Adrenal gland (tissue), 19 donors: ENCODE measurements at places on chromosomes 3 and 15. TPM values are rescaled to one million over a fixed set of nuclear protein-coding genes. Genes with fewer than 3 reads are reported as not detected.

- no peak for DNase-seq
- peaks cover 12% of the 10 kb centered on the region for H3K4me1 ChIP-seq
- H3K4me3 ChIP-seq: no peak overlapping the region
- no peaks in the 10 kb centered on the region for H3K36me3 ChIP-seq
- H3K27ac ChIP-seq: no peak overlapping the region
Measured at GRCh38 chr15:69076756-69077155, 62.3 kb downstream of the NOX5 start.

DNA sequence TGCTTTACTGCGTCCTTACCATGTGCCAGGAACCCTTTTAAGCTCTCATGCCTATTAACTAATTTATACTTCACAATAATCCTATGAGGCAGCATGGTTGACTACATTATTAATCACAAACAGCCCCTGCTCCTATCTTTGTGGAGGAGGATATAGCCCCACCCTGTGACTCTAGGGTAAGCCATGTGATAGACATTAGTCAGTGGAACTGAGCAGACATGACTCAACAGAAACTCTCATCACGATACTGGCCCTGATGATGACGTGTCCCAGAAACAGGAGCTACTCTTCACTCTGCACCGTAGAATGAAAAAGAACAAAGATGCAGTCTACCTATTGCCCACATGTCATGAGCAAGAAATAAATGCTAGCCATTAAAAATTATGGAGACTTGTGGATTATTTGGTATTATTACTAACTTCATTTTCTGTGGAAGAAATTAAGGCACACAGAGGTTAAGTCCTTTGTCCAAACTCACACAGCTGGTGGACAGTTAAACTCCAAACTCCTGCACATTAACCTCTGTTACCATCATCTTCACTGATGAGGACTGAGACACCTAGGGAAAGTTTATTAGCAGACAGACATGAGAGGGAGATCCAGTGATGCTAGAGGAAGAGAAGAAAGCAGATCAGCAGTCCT, 51.2 kb downstream of the CFAP20DC start:
- no peaks in the 10 kb centered on the region for H3K27me3 ChIP-seq
- DNase-seq: peak; percentile 63
- peaks cover 11% of the 10 kb centered on the region for H3K4me1 ChIP-seq

DNA sequence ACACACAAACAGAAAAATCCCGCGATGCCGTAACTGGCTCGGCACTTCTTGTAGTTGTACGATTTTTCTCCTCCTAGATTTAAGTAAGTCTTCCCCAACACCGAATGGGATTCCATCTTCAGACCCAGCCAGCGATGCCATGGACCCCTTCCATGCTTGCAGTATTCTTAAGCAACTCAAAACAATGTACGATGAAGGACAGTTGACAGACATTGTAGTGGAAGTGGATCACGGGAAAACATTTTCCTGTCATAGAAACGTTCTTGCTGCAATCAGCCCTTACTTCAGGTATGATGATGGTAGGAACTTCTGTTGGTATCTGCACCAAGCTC, 763 bp downstream of the KBTBD8 start:
- H3K27ac ChIP-seq: peak overlapping the region; percentile 40
- peak overlapping the region; percentile 5 for H3K4me3 ChIP-seq
- no peak for DNase-seq
- H3K4me1 ChIP-seq: peaks cover 9% of the 10 kb centered on the region

DNA sequence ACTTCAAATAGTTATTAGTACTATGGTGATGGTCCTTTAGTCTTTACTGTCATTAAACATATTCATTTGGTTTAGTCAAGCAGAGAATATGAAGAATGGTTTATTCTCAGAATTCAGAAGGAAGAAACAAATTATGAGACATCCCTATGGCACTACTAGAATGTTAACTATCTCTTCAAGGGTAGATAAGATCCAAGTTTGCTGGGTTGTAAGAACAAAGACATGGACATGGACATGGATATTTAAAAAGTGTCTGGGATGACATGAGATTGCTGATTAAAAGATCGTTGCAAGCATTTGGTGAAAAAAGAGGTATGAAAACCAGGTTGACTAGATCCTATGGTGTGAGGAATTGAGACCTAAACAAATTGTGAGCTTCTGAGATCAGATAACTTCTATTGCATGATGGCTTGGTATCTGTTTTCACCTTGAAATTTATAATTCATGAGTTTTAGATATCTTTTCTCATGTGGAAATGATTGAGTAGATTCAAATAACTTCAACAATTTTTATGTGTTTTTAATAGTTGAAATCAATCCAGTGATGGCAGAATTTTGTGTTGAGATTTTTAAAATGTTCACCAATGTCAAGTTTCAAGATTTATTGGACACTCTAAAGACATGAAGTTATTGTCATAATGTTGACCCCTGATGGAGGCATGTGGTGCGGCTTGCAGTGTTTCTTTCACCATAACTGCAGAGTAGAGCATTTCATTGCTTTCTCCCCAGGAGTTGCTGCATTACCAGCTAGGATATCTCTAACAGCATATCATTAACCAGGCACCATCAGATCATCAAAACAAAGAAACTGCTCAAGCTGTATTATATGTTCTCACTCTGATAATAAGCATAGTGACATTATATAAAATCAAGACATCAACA, 72.6 kb downstream of the NAALADL2 start:
- H3K36me3 ChIP-seq: no peaks in the 10 kb centered on the region
- no peak overlapping the region for H3K27ac ChIP-seq
- H3K27me3 ChIP-seq: no peaks in the 10 kb centered on the region
- DNase-seq: no peak
- H3K4me3 ChIP-seq: no peak overlapping the region

- no peaks in the 10 kb centered on the region for H3K27me3 ChIP-seq
- no peak overlapping the region for H3K27ac ChIP-seq
- no peak overlapping the region for H3K4me3 ChIP-seq
- DNase-seq: no peak
- H3K36me3 ChIP-seq: no peaks in the 10 kb centered on the region
Measured at GRCh38 chr3:74722211-74722610, 107.8 kb upstream of the CNTN3 start.

DNA sequence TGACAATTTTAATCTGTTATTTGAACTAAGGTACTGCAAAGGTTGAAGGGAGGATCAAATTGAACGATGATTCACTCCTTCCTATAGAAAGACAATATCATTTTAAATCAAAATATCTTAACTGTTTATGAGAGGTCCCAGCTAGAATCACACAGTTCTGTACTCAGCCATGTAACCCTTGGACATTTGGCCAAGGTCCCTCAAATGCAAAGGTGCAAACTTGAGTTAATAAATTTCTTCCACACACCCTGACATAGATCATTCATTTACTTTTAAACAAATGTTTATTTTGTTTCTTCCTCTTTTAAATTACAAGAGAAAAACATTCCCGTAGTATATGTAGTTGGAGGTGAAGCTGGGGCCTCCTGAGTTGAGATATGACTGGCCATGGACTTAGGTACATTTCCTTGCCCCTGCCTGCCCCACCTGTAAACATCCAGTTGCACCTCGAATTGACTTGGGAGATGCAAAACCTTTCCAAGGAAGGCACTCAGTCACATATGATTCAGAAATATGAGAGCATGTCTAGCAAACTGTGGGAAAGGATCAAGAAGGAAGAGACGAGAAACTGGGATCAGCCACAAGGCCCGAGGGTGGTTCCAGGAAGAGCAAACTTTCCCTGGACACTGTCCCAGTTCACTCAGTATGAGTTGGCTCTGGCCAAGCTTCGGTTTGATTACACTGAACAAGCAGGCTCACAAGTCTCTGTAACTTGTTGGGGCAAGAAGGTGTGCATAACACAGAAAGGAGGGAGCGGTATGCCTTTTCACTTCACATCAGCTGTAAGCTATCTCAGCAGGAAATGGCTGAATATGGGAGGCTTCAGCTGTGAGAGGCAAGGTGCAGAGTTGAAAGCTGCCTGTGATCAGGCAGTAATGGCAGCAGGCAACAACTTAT, 6.7 kb downstream of the TNFSF10 start:
- DNase-seq: peak; percentile 43
- no peaks in the 10 kb centered on the region for H3K27me3 ChIP-seq
- H3K4me1 ChIP-seq: peaks cover 52% of the 10 kb centered on the region
- no peaks in the 10 kb centered on the region for H3K36me3 ChIP-seq
- H3K27ac ChIP-seq: no peak overlapping the region
- no peak overlapping the region for H3K4me3 ChIP-seq

The SEC62 gene
- 199 TPM for total RNA-seq

- no peaks in the 10 kb centered on the region for H3K36me3 ChIP-seq
- no peak overlapping the region for H3K27ac ChIP-seq
- no peaks in the 10 kb centered on the region for H3K27me3 ChIP-seq
Measured at GRCh38 chr3:169479314-169479939, 184.1 kb downstream of the MECOM start.

The ANKRD34C gene
- not detected for total RNA-seq

DNA sequence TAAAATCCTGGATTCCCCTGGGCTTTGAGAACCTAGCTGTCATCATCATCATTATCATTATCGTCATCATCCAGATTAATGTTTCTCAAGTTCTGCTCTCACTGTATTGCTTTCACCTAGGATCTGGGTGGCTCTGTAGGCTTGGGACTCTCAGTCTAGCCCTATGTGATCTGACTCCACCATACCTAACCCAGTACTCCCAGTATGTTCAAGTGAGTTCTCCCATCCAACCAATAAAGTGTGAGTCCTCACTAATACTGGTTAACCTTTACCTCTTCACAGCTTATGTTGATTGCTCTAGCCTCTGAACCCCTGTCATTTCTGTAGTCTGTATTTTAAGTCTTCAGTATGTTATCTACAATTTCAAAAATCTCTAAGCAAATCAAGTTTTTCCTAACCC, 102.3 kb downstream of the NECTIN3 start:
- H3K4me1 ChIP-seq: no peaks in the 10 kb centered on the region
- DNase-seq: no peak
- no peaks in the 10 kb centered on the region for H3K36me3 ChIP-seq
- no peak overlapping the region for H3K27ac ChIP-seq

GRCh38 chr3:47989981-47990440, 26.2 kb downstream of the MAP4 start:
- DNase-seq: peak; percentile 93
- no peak overlapping the region for H3K4me3 ChIP-seq
- no peaks in the 10 kb centered on the region for H3K36me3 ChIP-seq

The CRYGS gene
- 2.3 TPM for total RNA-seq

GRCh38 chr3:52507359-52507758, 12.2 kb downstream of the STAB1 start:
- no peak for DNase-seq
- H3K27ac ChIP-seq: no peak overlapping the region
- no peaks in the 10 kb centered on the region for H3K4me1 ChIP-seq

GRCh38 chr15:87031540-87032230, 952.0 kb downstream of the AGBL1 start:
- H3K27me3 ChIP-seq: no peaks in the 10 kb centered on the region
- no peaks in the 10 kb centered on the region for H3K4me1 ChIP-seq
- no peak overlapping the region for H3K27ac ChIP-seq
- H3K36me3 ChIP-seq: no peaks in the 10 kb centered on the region
- DNase-seq: no peak
- H3K4me3 ChIP-seq: no peak overlapping the region
